ENCODE measurements at places on chromosomes 6 and 20. TPM values are rescaled to one million over a fixed set of nuclear protein-coding genes. Genes with fewer than 3 reads are reported as not detected.
A peak's percentile ranks its signal among the peaks of the same experiment; 100 is the strongest.

DNA sequence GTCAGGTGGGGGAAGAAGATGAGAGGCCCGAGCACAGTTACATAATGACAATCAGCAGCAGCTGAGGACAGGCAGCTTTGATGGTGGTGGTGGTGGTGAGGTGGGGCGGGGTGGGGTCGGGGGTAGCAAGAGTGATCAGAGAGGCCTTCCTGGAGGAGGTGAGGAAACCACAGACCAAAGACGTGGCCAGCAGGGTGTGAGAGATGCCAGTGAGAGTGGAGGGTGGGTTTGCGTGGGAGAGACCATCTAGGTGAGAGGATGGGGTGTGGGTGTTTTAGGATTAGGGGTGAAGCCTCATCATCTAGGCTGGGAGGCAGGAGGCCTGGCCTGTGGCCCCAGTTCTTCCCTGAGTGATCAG is 76.0 kb upstream of the TOX2 start:
- H3K27me3 ChIP-seq = no peaks in the 10 kb centered on the region
- H3K4me1 ChIP-seq = peaks cover 19% of the 10 kb centered on the region
- no peak for DNase-seq

- peak overlapping the region; percentile 35 for H3K27ac ChIP-seq
- H3K27me3 ChIP-seq = no peaks in the 10 kb centered on the region
- DNase-seq = peak; percentile 81
Observed at GRCh38 chr20:59948828-59949720, 8.9 kb downstream of the FAM217B start.

GRCh38 chr20:38827770-38828281 is 22.3 kb downstream of the PPP1R16B start:
- DNase-seq = no peak
- H3K27me3 ChIP-seq = no peaks in the 10 kb centered on the region
- H3K36me3 ChIP-seq = no peaks in the 10 kb centered on the region
- no peak overlapping the region for H3K4me3 ChIP-seq
- no peaks in the 10 kb centered on the region for H3K4me1 ChIP-seq
- no peak overlapping the region for H3K27ac ChIP-seq

Gene RIPOR3
- not detected for total RNA-seq

GRCh38 chr20:20373091-20373571 is 5.2 kb downstream of the INSM1 start:
- H3K4me1 ChIP-seq = no peaks in the 10 kb centered on the region
- H3K4me3 ChIP-seq = no peak overlapping the region
- no peaks in the 10 kb centered on the region for H3K36me3 ChIP-seq
- DNase-seq = no peak
- H3K27me3 ChIP-seq = no peaks in the 10 kb centered on the region

Data from Karpas-422 (cell line).